A375 (cell line): ENCODE measurements at places on chromosomes 6 and 20. TPM values are rescaled to one million over a fixed set of nuclear protein-coding genes. Genes with fewer than 3 reads are reported as not detected.

Gene PLAGL2
- total RNA-seq = 3.9 and 4.6 TPM in 2 replicates

Gene CDH4
- 0.49 and 0.66 TPM in 2 replicates for total RNA-seq

Gene HDGFL1
- total RNA-seq = not detected in 2 replicates

Gene TBC1D32
- 4.3 and 4.8 TPM in 2 replicates for total RNA-seq

Gene RSPO4
- not detected in 2 replicates for total RNA-seq

Gene CDSN
- total RNA-seq = not detected in 2 replicates

Gene KHDC3L
- total RNA-seq = not detected in 2 replicates

Gene OPN5
- total RNA-seq = not detected in 2 replicates

Gene FKBP1C
- 0.11 TPM in 2 replicates for total RNA-seq

Gene SLC22A2
- total RNA-seq = not detected in 2 replicates

Gene MTFR2
- total RNA-seq = 2.5 and 5.1 TPM in 2 replicates

Gene SLC17A2
- not detected in 2 replicates for total RNA-seq

Gene GTSF1L
- not detected in 2 replicates for total RNA-seq

Gene EBF4
- total RNA-seq = 0.19 and 0.37 TPM in 2 replicates

Gene MOG
- 0.16 TPM in 1 of 2 replicates, not detected in the other for total RNA-seq

Gene KIAA1755
- 4.4 and 7.7 TPM in 2 replicates for total RNA-seq

Gene PI16
- not detected in 2 replicates for total RNA-seq

Gene CGA
- total RNA-seq = not detected in 2 replicates

Gene TINAG
- total RNA-seq = not detected in 2 replicates

Gene PHF1
- total RNA-seq = 19.8 and 23.8 TPM in 2 replicates

Gene RBM38
- total RNA-seq = 15.7 and 16.4 TPM in 2 replicates

Gene ZHX3
- total RNA-seq = 17.2 and 24.7 TPM in 2 replicates

Gene RAET1L
- total RNA-seq = 0.08 TPM in 1 of 2 replicates, not detected in the other

Gene HTR1B
- total RNA-seq = 0.15 TPM in 1 of 2 replicates, not detected in the other

Gene LEMD2
- 47.4 and 55.1 TPM in 2 replicates for total RNA-seq

Gene ANGPT4
- 0.05 TPM in 1 of 2 replicates, not detected in the other for total RNA-seq

Gene SNAP91
- total RNA-seq = 0.57 and 0.93 TPM in 2 replicates

Gene GPX5
- not detected in 2 replicates for total RNA-seq

Gene ADAT2
- 6.4 and 7.6 TPM in 2 replicates for total RNA-seq

Gene ACOT13
- 2.6 and 6.7 TPM in 2 replicates for total RNA-seq

Gene KHDC1L
- not detected in 2 replicates for total RNA-seq

Gene IMPG1
- not detected in 2 replicates for total RNA-seq

Gene GLP1R
- not detected in 2 replicates for total RNA-seq

Gene CST3
- 168 and 221 TPM in 2 replicates for total RNA-seq

Gene WFDC5
- not detected in 2 replicates for total RNA-seq

Gene TRAM2
- 28.7 and 33.8 TPM in 2 replicates for total RNA-seq

Gene RPS6KA2
- 10.5 and 14.1 TPM in 2 replicates for total RNA-seq
